ENCODE measurements at places on chromosomes 1 and 21. TPM values are rescaled to one million over a fixed set of nuclear protein-coding genes. Genes with fewer than 3 reads are reported as not detected.

- H3K4me1 ChIP-seq: peaks cover 6% of the 10 kb centered on the region
- no peaks in the 10 kb centered on the region for H3K36me3 ChIP-seq
- H3K4me3 ChIP-seq: peak overlapping the region; percentile 65
- peak overlapping the region; percentile 80 for H3K27ac ChIP-seq
These were observed 6.6 kb upstream of the ZNF669 start for GRCh38 chr1:247110627-247111258.

- no peaks in the 10 kb centered on the region for H3K27me3 ChIP-seq
- no peak overlapping the region for H3K4me3 ChIP-seq
- no peak overlapping the region for H3K27ac ChIP-seq
- no peaks in the 10 kb centered on the region for H3K36me3 ChIP-seq
These were observed 1.4 kb downstream of the S100A12 start for GRCh38 chr1:153374071-153374470.

DNA sequence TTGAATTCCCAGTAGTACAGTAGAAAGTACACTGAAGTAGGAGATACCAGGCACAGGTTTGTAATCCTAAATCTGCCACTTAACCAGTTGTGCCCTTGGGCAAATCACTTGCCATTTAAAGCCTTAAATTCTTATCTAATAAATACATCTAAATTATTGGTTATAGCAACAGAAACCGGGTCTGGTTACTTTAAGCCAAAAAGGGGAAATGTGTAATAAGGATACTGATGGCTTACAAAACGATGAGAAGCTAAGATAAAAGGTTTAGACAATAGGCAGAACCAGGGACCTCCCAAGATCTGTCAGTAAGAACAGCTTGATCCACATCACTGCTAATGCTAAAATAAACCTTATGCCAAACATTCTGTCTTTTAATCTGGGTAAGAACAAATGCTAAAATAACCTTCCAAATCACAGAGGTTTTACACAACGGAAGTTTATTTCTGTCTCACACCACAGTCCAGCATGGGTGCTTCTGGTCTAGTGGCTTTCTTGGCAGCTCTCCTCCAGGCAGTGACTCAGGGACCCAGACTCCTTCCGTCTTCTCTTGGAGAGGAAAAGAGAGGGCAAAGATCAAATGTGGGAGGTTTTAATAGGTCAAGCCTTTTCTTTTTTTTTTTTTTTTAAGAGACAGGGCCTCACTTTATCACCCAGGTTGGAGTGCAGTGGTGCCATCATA, 16.5 kb upstream of the ZMYM1 start:
- no peak overlapping the region for H3K4me3 ChIP-seq
- H3K4me1 ChIP-seq: no peaks in the 10 kb centered on the region
- H3K27ac ChIP-seq: no peak overlapping the region
- no peak for DNase-seq
- no peaks in the 10 kb centered on the region for H3K36me3 ChIP-seq

TTC22 gene
- total RNA-seq: 7.1 TPM

- H3K27me3 ChIP-seq: no peaks in the 10 kb centered on the region
- no peaks in the 10 kb centered on the region for H3K36me3 ChIP-seq
- no peak for DNase-seq
- peaks cover 12% of the 10 kb centered on the region for H3K4me1 ChIP-seq
- H3K4me3 ChIP-seq: no peak overlapping the region
These were observed 58.7 kb downstream of the TRABD2B start for GRCh38 chr1:47938520-47938919.

ZSCAN20 gene
- 4.3 TPM for total RNA-seq

PAQR6 gene
- 1.9 TPM for total RNA-seq

SLC45A1 gene
- total RNA-seq: 1.9 TPM

GRCh38 chr1:52474807-52475206, 70.4 kb downstream of the PRPF38A start:
- no peaks in the 10 kb centered on the region for H3K27me3 ChIP-seq
- no peak overlapping the region for H3K27ac ChIP-seq
- H3K4me1 ChIP-seq: no peaks in the 10 kb centered on the region
- H3K4me3 ChIP-seq: no peak overlapping the region
- H3K36me3 ChIP-seq: peaks cover 36% of the 10 kb centered on the region
- no peak for DNase-seq

GRCh38 chr1:30822966-30823581, 65.5 kb upstream of the LAPTM5 start:
- H3K27me3 ChIP-seq: peaks cover 2% of the 10 kb centered on the region
- peaks cover 11% of the 10 kb centered on the region for H3K4me1 ChIP-seq
- DNase-seq: no peak
- no peaks in the 10 kb centered on the region for H3K36me3 ChIP-seq
- H3K27ac ChIP-seq: peak overlapping the region; percentile 89

DNA sequence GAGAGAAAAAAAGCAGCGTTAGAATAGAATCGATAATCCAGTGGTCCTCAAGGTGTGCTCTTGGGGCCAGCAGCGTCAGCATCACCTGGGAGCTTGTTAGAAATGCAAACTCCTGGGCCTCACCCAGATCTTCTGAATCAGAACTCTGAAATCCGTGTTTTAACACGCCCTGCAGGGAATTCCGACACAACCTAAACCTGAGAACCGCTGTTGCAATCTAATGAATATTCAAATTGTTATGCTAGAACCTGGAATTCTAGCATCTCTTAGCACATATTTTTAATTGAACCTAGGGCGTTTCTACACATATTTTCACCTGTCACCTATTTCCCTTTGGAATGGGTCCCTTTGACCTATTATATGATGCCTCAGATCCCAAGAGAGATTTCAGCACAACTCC, 175.7 kb downstream of the PSMG1 start:
- peaks cover 66% of the 10 kb centered on the region for H3K4me1 ChIP-seq
- no peaks in the 10 kb centered on the region for H3K36me3 ChIP-seq
- no peak for DNase-seq
- no peak overlapping the region for H3K4me3 ChIP-seq
- peak overlapping the region; percentile 79 for H3K27ac ChIP-seq

CYP4A22 gene
- total RNA-seq: not detected

- H3K4me3 ChIP-seq: no peak overlapping the region
- H3K27me3 ChIP-seq: no peaks in the 10 kb centered on the region
- DNase-seq: no peak
- H3K4me1 ChIP-seq: no peaks in the 10 kb centered on the region
These were observed 11.4 kb downstream of the MROH7 start for GRCh38 chr1:54653036-54653435.

C1orf185 gene
- not detected for total RNA-seq
